ENCODE measurements at places on chromosomes 6 and 20.

- DNase-seq = no peak
Measured at GRCh38 chr6:53481323-53481722, 63.6 kb downstream of the GCLC start.

DNA sequence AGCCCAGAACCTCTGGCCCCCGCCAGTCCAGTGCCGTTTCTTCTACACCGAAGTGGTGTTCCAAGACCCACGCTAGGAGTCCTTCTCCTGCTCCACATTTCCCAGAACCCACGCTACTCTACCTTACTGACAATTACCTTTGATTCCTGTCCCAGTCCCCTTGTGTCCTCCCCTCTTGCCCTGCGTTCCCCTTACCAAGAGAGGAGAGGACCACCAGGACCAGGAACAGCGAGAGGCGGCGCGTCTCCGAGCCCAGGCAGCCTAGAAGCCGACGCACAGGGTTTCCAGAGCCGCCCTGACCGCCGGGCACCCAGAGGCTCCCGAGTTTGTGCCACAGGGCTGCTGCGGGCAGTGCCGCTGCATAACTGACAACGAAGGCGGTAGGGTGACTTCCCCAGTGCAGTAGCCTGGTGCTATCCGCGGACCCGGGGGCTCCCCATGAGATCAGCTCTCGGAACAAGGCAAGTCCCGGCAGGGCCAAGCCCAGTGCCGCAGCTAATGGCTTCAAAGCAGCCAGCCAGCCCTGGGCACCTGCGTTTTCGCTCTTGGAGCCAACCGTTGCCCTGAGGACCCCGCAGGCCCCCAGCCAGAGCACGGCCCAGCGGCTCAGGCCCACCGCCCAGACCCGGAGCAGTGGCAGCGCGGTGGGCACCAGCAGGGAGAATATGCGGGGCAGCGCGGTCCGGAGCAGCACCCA lies 512 bp downstream of the TAP1 start:
- no peak for DNase-seq

- DNase-seq = no peak
Measured at GRCh38 chr6:29864037-29864810, 36.6 kb downstream of the HLA-G start.

DNA sequence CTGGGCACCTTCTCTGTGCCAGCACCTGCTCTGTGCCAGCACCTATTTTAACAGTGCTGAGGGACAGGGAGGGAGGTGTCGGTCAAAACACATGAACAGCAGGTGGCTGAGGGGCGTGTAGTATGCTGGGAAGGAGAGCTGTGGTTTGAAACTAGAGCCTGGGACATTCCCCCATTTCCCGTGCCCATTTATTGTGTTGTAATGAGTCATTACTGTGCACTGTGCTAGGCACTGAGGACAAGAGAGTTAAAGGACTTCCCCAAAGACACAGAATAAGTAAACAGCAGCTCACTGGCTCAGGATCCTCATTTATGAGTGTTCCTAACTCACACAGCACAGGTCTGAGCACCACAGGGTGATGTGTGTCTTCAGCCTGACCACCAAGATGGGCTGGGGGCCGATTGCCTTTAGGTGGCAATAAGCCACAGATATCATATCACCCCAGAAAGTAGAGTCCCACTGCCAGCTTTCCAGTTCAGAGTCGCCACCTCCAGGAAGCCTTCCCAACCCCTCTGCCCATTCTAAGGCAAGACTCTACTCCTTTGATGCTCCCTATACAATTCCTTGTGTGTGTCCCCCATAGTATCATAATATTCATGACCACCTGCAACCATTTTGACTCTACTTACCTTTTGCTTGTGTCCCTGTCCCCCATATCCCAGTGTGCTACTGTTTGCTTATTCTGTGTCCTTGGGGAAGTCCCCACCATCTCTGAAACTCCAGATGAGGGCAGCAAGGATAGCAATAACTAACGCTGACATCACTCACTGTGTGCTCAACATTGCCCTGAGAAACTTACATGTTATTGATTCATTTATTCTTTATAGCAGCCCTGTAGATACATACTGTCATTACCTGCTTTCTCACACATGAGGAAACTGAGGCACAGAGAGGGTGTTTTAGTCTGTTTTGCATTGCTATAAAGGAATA lies 87.3 kb downstream of the TOX2 start:
- no peak for DNase-seq

- no peak for DNase-seq
Measured at GRCh38 chr6:3455569-3456394, 1.1 kb downstream of the SLC22A23 start.

DNA sequence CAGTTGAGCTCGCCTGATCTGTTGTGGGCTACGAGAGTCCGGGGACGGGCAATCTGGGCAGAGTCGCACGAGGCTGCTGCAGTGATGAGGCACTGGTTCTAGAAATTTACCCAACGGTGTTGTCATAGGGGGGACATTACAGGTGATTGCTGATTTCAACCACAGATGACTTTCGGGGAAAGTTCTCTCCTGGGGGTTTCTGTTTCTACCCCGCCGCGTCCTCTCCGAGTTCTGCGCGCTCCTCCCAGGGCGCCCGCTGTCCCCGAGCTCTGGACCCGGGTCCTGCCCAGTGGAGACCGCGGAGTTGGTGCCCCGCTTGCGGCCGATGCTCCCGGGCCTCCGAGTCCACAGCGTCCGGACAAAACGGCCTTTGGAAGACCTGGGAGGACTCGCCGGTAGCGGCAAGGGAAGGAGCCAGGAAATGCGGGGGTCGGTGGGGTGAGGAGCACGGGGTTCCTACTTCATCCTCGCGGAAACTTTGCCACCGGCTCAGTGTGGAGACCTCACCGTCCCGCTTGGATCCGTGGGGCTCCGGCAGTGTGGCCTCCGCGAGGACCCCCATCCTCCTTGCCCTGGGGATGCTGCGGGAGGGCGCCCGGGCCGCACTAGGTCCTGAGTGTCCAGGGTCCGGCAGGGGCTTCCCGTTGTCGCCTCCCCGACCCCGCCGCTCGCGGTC lies 12.3 kb upstream of the RAET1L start:
- no peak for DNase-seq

GRCh38 chr20:6231556-6231955 lies 108.7 kb upstream of the FERMT1 start:
- no peak for DNase-seq

- no peak for DNase-seq
Measured at GRCh38 chr6:111823831-111824607, 49.2 kb downstream of the FYN start.

DNA sequence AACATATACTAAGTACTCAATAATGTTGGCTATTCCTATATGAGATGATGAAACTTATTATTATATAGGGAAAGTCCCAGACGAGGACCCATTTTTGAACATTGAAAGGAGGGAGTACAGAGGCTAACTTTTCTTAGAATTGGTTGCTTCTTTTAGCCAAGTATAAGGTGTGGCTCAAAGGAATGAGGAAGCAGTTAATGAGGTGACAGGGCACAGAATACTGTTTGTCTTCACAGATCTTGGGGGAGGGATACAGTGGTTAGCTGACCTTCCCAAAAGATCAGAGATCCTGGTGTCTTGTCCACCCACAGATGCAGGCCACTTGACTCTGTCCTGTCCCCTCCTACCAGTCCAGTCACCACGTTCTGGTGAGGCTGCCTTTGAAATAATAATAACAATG lies 67.8 kb upstream of the EPB41L1 start:
- DNase-seq = no peak

DNA sequence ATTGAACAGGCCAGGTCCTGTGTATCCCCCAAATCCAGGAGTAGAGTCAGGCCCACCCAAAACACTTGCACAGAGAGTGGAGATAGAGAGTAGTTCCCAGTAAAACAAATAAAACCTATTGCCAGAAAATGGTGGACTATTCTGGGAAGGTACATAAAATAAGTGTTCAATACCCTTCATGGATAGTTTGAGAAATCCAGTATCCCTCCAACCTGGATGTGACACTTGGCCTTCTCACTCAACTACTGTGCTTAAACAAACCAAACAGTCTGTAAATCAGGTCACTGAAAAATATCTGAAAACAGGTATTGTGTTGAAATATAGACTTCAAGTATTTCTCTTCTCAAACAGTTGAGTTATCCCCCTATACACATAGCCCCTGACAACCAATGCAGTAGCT lies 161.6 kb upstream of the COL21A1 start:
- no peak for DNase-seq

DNA sequence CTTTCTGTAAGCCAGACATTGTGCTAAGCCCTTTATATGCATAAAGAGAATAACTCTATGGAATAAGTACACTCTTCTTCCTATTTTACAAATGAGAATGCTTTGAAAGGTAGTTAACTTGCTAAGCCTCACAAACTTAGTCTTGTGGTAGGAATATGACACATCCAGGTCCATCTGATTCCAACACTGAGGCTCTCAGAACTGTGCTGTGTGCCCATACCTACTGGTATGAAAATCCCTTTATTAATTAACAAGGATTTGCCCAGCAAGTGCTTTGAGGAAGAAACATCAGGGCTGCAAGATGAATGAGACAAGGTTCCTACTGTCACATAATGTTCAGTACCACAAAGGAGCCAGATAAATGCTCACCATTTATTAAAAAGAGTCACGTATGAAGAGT lies 122.6 kb downstream of the TNFRSF21 start:
- no peak for DNase-seq

- no peak for DNase-seq
Measured at GRCh38 chr6:73024598-73024997, 200.7 kb downstream of the KHDC1L start.

- no peak for DNase-seq
Measured at GRCh38 chr20:7161690-7162089, 394.2 kb downstream of the BMP2 start.

- DNase-seq = no peak
Measured at GRCh38 chr6:157455731-157456523, 74.9 kb downstream of the ZDHHC14 start.

DNA sequence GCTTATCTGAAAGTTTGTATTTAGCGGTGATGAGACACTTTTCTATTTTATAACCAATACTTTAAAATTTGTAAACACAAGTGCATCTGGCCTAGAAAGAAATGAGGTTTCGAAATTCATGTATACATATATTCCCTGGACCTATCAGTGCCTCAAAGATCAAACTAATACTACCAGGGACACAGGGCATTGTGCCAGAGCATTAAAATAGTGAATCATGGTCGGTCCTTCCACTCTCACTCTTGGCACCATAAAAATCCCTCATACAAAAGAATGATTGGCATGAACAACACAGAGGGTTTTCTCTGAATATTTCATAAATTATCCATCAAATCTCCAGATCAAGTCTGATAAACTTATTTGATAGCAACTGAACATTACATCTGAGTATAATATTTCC lies 62.0 kb downstream of the MMUT start:
- DNase-seq = no peak

GRCh38 chr6:101517632-101518031 lies 124.1 kb downstream of the GRIK2 start:
- no peak for DNase-seq

GRCh38 chr20:62141397-62142251 lies 1.6 kb downstream of the PSMA7 start:
- DNase-seq = no peak

GRCh38 chr6:62285612-62286469 lies at the start of gene KHDRBS2:
TSS of gene KHDRBS2 (minus strand) at chr6:62286225.
- peak; percentile 67 for DNase-seq

GRCh38 chr6:107318100-107318736 lies 141.1 kb downstream of the PDSS2 start:
- peak; percentile 52 for DNase-seq

DNA sequence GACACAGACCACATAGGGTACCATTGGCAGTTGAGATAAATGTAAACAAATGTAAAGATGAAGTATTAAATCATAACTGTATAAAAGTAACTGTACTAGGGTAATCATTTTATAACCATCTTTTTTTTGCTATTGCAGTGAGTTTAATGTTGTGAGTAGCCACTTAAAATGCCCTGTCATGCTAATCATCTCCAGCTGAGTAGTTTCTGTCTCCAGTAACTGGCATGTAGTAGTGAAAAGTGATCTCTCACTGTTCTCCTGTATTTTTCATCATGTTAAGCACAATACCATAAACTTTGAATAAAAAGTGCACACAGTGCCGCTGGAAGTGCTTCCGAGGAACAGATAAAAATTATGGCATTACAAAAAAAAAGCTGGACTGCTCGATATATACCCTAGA lies 45.0 kb upstream of the OPRM1 start:
- no peak for DNase-seq

DNA sequence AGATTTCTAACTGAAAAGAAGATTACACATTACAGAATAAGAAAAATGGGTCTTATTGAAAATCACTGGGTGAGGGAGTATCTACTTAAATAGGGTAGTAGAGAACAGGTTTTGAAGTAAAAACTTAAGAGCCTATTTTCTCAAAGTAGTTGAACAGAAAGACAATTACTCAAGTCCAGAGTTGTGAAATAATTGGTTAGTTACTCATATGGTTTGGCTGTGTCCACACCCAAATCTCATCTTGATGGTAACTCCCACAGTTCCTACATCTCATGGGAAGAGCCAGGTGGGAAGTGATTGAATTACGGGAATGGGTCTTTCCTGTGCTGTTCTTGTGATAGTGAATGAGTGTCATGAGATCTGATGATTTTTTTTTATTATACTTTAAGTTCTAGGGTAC lies 1035.3 kb upstream of the GJE1 start:
- no peak for DNase-seq

DNA sequence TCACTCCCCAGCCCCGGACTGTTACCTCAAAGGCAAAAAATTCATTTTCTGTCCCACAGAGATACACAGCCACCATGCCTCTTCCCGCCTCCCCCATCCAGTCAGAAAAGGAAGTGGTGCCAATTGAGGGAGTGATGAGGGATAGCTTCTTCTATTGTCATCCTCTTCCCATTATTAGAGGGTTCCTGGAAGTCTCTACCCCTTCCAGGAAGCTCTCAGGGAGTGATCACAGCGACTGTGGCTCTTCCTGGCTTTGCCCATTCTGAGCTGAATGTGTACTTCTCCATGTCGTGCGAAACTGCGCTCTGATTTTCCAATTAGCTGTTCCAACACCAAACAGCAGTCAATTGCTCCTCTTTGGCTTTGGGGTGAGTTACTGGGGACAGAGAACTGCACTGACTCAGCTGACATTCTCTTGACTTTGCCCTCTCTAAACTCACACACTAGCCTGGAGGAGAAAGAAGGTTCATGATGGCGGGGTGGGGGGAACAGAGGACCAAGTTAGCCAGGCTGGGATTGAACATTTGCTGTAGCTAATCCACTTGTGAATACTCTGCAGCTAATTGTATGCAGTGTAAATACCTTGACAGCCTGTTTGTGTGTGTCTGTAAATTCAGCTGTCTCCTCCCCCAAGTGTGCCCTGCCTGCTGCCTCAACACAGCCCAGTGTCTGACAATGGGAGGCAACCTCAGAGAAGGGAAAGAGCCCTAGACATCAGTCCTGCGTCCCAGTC lies 2.4 kb upstream of the MDGA1 start:
- no peak for DNase-seq

Measured in NCI-H446 (cell line).